ENCODE measurements at places on chromosomes 4 and X. TPM values are rescaled to one million over a fixed set of nuclear protein-coding genes. Genes with fewer than 3 reads are reported as not detected.

Gene XIAP
- total RNA-seq = 59.9 TPM

DNA sequence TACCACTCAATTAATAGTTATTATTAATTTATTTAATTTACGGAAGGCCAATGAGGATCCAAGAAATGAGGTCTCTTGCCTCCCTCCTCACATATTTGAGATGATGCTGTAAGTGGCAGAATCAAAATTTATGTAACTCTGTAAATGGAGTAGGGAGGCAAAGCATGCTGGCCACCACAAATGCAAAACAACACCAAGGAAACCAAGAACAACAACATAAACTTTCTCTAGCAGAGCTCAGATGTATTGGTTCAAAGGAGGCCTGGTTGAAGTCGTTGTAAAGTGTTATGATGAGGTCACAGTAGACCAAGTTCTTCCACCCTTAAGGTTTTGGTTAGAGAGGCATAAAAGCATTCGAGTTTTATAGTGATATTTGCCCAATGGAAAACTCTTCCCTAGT lies 194.8 kb upstream of the FAT1 start:
- H3K36me3 ChIP-seq = no peaks in the 10 kb centered on the region
- no peaks in the 10 kb centered on the region for H3K4me1 ChIP-seq
- DNase-seq = no peak
- no peaks in the 10 kb centered on the region for H3K27me3 ChIP-seq
- H3K27ac ChIP-seq = no peak overlapping the region

- H3K27me3 ChIP-seq = no peaks in the 10 kb centered on the region
- no peak overlapping the region for H3K27ac ChIP-seq
- DNase-seq = no peak
These were observed 65.3 kb downstream of the ELOVL6 start for GRCh38 chr4:110132816-110133719.

DNA sequence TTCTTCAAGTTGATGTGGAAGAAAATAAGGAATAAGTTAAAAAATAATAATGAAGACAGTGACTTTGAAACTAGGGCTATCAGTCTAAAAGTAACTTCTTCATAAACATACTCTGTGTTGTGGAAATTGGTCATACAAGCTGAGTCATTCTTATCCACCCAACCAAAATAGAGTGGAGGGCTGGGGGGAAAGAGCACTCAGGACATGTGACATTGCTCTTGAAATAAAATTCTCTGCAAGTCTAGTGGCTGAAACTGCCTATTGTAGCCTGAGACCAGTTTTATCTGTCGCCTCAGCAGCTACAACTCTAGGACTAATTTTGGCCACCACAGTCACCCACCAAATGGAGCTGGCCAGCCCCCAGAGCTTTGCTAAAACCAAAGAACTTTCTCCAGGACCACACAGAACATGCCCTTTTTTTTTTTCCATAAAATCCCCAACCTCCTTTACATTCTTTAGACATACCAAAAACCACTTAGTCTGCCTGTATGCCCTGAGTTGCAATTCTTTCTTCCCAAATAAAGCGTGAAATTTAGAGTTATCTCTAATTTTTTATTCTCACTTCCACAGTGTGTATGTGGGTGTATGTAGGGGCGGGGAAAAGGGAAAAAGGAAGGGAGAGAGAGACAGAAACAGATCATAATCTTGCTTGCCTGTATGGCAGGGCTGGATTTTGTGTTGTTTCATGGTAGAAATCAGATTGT lies 23.0 kb upstream of the SLC25A4 start:
- H3K4me3 ChIP-seq = no peak overlapping the region
- DNase-seq = no peak
- H3K27me3 ChIP-seq = no peaks in the 10 kb centered on the region
- H3K27ac ChIP-seq = no peak overlapping the region
- H3K36me3 ChIP-seq = no peaks in the 10 kb centered on the region
- H3K4me1 ChIP-seq = peaks cover 5% of the 10 kb centered on the region

GRCh38 chr4:174406383-174406782 lies 115.9 kb downstream of the HPGD start:
- DNase-seq = no peak
- no peak overlapping the region for H3K4me3 ChIP-seq
- no peaks in the 10 kb centered on the region for H3K36me3 ChIP-seq
- H3K27me3 ChIP-seq = no peaks in the 10 kb centered on the region
- no peaks in the 10 kb centered on the region for H3K4me1 ChIP-seq
- no peak overlapping the region for H3K27ac ChIP-seq

DNA sequence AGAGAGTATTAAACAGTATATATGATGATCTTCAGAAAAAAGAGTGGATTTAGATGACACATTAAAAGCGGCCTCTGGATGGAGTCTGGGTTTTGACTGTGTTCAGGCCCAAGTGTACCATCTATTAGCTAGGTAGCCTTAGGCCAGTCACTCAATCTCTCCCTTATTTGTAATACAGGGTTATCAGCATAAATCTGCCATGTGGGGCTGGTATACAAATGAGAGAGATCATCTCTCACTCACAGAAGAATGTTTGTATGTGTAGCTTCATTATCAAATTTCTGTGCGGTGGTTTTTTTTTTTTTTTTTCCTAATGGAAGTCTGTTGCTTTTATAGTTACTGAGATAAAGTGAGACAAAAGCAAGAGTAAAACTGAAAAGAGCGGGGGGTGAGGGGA lies 12.7 kb downstream of the SLC2A9 start:
- no peak for DNase-seq
- H3K4me3 ChIP-seq = no peak overlapping the region
- H3K4me1 ChIP-seq = no peaks in the 10 kb centered on the region
- no peaks in the 10 kb centered on the region for H3K27me3 ChIP-seq
- no peaks in the 10 kb centered on the region for H3K36me3 ChIP-seq

Gene CYLC1
- total RNA-seq = not detected

DNA sequence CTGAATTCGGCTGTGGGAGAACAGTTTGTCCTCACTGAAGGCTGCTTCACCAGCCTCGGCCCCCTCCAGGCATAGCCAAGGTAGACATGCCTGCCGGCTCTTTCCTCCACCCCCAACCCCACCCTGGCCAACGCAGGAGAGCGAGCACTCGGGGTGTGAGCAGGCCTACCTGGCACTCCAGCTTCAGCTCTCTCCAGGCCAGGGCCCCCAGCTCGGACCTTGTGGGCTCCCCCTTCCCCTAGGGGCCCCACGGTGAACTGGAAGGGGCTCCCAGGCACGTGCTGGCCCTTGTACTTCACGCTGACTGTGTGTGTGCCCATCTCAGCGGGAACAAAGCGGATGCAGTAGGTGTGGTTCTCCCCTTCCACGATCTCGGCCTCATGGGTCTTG lies 22.4 kb downstream of the FLNA start:
- no peak overlapping the region for H3K4me3 ChIP-seq
- H3K27me3 ChIP-seq = no peaks in the 10 kb centered on the region
- H3K36me3 ChIP-seq = peaks cover 65% of the 10 kb centered on the region
- peak; percentile 30 for DNase-seq
- peaks cover 98% of the 10 kb centered on the region for H3K4me1 ChIP-seq

All from CD4-positive, alpha-beta memory T cell (primary cell).